ENCODE measurements at places on chromosomes 13 and 19.

DNA sequence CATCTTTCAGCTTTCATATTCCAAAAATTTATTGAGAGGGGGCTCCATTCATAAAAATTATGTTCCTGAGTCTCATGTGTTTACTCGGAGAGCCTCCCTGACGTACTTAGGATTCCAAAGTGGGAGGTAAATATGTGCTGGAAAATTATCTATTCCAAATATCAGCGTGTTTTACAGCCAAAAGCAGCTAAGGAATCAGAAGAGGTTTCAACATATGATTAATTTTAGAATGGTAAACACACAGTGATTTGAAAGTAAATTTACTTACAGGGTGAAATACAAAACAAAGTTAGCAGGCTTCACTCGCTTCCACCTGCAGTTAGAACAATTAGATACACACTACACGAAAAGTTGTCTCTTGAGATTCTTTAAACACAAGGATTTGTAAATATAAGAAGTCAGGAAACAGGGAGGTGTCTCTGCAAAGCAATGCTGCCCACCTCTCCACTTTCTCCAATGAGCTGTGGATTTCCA is 313.8 kb upstream of the NBEA start:
- DNase-seq, result no peak

DNA sequence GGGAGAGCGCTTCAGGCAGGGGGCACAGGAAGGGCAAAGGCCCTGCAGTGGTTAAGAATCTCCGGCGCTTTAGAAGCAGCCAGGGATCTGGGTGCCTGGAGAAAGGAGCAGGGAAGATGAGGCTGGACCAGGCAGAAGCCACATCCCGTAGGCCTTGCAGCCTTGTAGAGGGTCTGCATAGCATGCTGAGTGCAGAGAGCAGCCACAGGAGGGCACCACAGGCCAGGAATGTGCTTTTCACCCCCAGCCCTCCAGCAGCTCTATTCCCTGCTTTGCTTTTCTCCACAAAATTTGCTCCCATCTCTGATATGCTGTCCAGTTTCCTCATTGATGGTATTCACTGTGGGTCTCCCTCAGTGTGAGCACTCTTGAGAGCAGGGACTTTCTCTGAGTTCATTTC is 5.7 kb downstream of the WDR62 start:
- no peak for DNase-seq

DNA sequence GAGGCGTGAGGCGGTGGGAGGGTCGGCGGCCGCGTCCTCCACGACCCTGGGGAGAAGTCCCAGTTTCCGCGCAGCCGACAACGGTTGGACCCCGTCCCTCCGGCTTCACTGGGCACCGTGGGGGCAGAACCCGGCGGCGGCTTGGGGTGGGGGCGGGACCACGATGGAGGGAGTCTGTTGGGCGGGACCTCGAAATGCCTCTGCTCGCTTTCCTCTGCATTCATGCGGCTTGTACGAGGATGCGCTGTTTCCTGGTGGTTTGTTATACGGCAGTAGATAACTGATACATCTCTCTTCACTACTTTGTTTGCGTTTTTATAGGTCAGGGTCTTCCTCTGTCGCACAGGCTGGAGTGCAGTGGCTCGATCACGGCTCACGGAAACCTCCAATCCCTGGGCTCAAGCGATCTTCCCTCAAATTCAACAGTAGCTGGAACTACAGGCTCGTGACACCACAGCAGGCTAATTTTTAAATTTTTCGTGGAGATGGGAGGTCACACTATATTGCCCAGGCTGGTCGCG is 24.6 kb upstream of the ZNF846 start:
- DNase-seq, result no peak

DNA sequence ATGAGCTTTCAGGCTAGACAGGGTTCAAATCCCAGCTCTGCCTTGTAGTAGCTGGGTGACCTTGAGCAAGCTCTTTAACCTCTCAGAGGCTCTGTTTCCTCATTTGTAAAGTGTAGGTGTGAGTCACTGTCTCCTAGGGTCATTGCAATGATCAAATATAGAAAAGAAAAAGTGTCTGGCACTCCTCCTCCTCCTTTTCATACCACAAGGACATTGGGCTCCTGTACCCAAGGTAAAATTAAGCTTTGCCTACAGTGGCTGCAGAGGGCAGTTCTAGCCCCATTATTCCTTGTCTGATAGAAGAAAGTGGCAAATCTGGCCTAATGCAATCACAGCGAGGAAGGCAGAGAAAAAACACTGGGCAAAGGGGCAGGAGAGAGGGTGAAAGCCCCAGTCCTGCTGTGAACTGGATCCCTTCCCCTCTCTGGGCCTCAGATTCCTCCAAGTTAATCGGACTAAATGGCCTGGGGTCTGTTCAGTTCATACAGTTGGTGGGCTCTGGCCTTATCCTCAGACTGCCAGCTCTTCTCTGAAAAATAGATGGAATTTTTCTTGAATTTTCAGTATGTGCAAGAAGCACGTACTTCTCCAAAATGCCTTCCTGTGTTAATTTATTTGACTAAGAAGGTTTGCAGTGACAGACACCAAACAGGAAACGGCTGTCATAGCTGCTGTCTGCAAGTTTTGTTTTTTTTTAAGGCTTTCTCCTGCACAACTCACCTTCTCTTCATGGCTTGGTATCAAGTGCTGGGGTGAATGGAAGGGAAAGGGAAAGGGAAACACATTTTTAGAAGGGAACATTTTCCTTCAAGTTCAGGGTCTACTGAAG is 35.3 kb downstream of the RGCC start:
- no peak for DNase-seq

DNA sequence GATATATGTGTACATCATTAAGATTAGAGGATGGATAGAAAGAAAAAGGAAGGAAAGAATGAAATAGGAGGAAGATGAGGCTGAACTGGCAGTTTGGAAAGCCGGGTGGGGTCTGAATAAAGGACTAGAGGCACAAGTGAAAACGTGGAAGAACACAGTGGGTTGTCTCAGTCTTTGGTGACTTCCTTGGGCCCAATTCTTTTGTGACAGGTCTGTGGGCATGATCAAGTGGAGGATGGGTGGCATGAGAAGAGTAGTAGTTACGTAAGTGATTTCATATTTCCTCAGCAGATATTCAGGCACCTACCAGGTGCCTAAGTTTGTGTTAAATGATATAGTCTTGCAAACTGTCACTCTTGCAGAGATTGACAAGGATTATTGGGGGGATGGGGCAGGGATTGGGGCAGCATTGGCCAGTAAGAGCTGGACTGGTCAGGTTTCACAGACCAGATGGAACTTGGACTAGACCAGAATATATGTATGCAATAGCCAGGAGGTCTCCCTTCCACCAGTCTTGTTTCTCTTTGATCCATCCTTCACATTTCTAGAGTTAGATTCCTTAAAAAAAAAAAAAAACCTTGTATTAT is 2.7 kb downstream of the TPP2 start:
- no peak for DNase-seq

GRCh38 chr13:110426735-110427134 is 119.7 kb downstream of the COL4A2 start:
- no peak for DNase-seq

DNA sequence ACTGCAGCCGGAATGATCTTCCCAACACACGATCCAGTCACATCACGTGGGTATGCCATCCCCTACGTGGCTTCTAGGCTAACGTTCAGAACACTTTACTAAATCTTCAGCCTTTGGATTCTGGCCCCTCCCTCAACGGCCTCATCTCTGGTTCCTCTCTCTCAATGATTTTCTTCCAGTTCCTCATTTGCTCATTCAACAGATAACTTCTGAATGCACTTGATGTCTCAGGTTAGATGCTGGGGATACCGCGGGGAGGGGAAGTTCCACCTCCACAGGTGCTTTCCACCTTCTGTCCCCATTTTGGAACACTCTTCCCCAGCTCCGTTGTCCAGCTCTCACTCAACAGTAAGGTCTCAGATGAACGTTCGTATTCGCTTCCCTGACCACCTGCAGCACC is 66.1 kb downstream of the ATP7B start:
- no peak for DNase-seq

DNA sequence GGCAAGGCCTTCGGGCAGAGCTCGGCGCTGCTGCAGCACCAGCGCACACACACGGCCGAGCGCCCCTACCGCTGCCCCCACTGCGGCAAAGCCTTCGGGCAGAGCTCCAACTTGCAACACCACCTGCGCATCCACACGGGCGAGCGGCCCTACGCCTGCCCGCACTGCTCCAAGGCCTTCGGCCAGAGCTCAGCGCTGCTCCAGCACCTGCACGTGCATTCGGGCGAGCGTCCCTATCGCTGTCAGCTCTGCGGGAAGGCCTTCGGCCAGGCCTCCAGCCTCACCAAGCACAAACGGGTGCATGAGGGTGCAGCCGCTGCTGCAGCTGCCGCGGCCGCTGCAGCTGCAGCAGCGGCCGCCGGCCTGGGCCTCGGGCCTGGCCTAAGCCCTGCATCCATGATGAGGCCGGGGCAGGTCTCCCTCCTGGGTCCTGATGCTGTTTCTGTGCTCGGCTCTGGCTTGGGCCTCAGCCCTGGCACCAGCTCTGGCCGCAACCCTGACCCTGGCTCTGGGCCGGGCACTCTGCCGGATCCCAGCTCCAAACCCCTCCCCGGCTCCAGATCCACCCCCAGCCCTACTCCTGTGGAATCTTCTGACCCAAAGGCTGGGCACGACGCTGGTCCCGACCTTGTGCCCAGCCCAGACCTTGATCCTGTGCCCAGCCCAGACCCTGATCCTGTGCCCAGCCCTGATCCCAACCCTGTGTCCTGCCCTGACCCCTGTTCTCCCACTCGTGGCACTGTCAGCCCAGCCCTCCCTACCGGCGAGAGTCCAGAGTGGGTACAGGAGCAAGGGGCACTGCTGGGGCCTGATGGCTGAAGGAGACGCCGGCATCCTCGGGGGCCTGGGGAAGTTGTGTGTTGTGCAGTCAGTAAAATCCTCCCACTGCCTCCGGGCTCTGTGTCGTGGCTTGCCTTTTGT is 2.0 kb upstream of the MCOLN1 start:
- no peak for DNase-seq

GRCh38 chr13:108705031-108705430 is 75.6 kb downstream of the MYO16 start:
- DNase-seq, result no peak

DNA sequence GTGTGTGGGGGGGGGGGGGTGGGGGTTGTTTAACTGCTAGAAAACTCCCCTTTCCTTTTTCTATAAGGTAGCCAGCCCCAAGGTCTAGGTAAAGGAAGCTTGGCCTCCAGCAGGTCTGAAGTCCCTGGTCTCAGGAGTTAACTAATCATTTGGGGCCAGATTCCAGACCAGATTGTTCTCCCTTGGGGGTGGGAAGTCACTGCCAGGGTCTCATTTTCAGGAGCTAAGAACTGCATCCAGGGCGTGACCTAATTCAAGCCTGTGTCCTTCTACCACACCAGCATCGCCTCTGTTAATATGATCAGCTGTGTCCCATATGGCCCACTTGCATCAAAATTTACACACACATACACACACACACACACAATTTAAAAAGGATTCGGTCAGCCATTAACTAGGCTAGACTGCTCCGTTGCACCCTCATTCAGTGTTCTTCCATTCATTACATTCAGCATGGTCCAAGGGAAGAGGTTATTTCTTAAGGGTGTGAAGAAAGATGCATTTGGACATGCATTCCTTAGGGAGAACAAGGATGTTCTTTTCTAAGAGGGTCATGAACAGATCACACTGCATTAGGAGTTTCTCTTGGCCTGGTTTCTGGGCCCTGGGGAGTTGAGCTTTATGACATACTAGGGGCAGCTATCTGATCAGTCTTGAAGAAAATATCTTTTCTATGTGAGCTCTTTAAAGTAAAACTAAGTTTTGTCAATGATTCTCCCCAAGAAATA is 91.0 kb downstream of the FGF14 start:
- DNase-seq, result no peak

- DNase-seq, result no peak
Observed at GRCh38 chr13:60433505-60433904, 36.5 kb downstream of the TDRD3 start.

- DNase-seq, result no peak
Observed at GRCh38 chr13:49690995-49691784, at the start of gene EBPL. TSS of gene EBPL (minus strand) at chr13:49691486. CDS start at chr13:49691424, 62 bp downstream.

GRCh38 chr19:14496834-14497227 is 904 bp upstream of the GIPC1 start:
- DNase-seq, result no peak

- no peak for DNase-seq
Observed at GRCh38 chr19:677201-677600, 1.0 kb downstream of the FSTL3 start.

DNA sequence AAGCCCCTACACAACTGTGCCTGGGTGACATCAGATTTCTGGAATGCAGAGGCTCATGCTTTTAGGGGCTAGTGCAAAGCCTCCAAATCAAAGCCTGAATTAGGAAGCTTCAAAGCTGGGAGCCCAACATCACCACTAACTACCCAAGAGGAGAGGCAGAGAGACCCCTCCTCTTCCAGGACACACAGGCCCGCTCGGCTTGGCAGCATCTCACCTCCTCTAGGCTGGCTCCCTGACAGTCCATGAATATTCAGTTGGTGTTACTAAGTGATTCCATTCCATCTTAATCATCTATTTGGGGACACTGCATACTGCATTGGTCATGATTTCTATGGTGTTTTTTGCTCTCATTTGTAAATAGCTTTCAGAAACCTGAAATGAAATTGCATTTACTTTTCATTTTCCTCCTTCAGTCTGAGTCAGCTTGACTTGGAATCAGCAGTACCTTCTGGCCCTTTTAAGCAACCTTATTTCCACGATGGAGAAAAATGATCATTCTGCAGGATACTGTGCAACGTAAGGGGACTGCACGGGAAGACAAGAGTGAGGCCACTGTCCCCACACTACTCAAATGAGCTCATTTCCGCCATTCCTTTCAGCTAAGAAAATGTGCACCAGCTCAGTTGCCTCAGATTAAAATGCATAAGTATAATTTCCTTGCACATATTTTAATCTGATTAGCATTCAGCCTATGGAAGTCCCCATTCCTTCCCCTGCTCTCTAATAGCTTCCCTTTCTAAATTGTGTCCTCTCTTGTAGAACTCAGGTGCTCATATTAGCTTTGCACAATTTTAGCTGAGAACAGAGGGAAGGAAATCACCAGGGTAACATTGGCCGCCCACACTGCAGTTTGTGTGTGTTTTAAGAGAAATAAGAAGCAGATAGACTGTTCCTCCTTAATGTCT is 219.9 kb downstream of the RFC3 start:
- DNase-seq, result no peak

DNA sequence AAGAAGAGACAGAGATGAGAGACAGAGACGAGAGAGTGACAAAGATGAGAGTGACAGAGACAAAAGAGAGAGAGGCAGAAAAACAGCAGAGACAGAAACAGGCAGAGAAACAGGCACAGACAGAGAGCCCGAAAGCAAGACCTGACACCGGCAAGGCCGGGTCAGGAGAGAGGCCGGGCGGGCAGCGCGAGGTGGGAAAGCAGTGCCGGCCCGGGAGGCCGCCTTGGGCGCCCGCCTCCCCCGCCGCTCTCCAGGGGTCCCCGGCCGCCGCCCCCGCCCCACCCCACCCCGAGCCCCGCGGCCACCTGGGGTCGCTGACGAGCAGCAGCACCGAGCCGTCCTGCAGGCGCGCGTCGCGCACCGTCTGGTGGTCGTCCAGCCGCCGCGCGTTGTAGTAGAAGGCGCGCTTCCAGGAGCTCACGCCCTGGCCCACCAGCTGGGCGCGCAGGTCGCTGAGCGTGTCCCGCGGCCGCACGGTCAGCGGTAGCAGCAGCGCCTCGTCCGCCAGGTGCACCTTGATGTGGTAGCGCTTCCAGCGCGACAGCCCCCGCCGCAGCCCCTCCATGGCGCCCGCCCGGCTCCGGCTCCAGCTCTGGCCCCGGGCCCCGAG is at the start of gene TINCR:
Gene TINCR (minus strand): TSS at position 594 of the 610 bp plus-strand sequence.
- no peak for DNase-seq

- DNase-seq, result no peak
Observed at GRCh38 chr13:43424412-43424811, 362.4 kb downstream of the ENOX1 start.
